NCI-H226 (cell line): ENCODE measurements at places on chromosomes 3 and 15.

DNA sequence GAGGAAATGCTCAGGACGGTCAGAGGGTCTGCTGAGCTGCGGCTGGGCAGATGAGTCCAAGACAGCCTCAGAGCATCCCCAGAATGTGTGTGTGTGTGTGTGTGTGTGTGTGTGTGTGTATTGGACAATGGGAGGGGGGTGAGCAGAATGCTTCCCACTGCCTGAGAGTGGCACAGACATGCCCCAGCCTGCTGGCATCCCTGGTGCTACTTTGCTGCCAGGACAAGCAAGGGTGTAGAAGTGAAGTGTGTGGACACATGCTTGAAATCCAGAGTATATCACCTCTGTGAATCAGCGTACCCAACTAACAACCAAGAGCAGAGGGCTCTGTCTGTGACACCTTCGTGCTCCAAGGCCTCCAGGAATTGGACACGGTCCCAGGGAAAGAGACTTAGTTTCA is 76.3 kb downstream of the SLC9A9 start:
- DNase-seq, result no peak

GRCh38 chr15:56241374-56242105 is 2.1 kb downstream of the RFX7 start:
- DNase-seq, result no peak

DNA sequence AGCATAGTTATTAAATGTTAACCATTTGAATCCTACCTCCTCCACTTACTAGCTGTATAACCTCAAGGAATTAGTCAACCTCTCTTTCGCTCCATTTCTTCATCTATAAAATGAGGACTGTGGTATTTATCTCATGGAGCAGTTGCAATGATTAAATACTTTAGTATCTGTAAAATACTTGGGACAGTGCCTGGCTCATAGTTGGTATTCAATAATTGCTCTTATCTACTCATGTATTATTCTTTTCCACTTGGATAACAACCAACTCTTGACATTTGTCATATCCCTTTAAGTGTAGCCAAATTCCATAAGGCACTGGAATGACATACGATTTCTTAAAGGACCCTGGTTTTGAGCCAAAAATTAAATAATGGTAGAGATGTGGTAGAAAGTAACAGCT is 72.0 kb downstream of the FSIP1 start:
- DNase-seq, result peak; percentile 22

- DNase-seq, result no peak
Observed at GRCh38 chr15:79027532-79028410, 62.8 kb downstream of the RASGRF1 start.

GRCh38 chr3:34394978-34395748 is 596.7 kb downstream of the PDCD6IP start:
- DNase-seq, result no peak

DNA sequence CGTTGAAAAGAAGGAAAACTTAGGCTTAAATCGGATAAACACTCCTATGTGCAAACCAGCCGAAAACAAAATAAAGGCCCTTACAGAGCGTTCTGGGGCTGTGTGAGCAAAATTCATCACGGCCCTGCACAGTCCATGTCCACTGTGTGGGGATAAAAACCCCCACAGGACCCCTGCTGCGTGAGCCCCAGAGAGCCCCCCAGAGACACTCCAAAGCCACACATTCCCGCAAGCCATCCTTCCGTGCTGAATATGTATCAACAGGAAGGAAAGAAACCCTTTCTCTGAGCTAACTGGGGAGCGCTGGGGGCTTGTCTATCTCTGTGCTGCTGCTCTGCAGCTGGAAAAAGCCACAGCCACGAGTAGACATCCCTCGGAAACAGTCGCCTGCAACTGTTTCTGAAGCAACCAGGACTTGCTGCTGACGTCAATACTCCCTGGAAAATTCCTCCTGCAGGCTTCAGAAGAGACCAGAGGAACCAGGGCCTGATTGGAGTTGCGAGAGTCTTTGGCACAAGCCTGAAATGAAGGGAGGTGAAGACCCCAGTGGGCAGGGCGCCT is 72.7 kb downstream of the NUP210 start:
- no peak for DNase-seq

DNA sequence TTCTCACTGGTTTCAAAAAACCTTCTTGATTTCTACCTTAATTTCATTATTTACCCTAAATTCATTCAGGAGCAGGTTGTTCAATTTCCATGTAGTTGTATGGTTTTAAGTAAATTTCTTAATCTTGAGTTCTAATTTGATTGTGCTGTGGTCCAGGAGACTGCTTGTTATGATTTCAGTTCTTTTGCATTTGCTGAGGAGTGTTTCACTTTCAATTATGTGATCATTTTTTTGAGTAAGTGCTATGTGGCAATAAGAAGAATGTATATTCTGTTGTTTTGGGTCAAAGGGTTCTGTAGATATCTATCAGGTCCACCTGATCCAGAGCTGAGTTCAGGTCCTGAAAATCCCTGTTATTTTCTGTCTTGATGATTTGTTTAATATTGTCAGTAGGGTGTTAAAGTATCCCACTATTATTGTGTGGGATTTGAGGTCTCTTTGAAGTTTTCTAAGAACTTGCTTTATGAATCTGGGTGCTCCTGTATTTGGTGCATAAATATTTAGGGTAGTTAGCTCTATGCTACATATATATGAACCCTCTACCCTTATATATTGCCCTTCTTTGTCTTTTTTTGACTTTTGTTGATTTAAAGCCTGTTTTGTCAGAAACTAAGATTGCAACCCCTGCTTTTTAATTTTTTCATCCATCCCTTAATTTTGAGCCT is 158.4 kb upstream of the TPRG1 start:
- DNase-seq, result no peak

- peak; percentile 20 for DNase-seq
Observed at GRCh38 chr3:87856126-87856525, 202.7 kb downstream of the CGGBP1 start.

DNA sequence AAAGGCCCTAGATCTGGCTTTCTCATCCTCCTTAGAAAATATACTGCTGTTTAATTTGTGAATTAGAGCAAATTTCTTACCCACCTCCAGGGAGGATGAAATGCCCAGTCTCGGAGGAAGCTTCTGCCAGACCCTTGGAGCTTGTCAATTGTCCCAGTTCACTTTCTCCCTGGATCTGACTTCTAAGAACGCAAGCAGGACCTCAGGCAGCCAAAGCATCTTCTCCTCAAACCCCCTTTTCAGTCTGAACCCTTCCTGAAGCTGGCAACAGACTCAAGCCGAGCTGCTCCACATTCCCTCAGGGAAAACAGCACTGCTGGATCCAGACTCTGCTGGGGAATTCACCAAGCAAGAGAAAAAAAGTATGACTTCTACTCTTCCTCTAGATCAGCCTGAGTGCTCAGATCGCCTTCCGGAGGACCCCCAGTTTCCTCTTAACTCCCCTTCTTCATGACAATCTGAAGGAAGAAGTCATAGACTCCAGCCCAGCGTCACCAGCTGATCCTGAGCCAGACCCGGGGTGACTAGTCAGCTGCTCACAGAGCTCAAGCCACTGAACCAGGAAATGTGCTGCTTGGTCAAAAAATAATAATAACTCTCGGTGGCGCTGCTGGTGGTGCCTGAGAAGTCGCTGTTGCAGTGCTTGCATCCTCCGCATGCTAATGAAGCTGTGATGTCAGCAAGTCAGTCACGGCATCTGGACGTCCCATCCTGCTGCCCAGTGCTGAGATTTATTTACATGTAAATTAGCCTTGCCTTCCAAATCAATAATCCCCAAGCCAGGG is at the start of gene PRICKLE2:
PRICKLE2 (minus strand) TSS at position 641 of the 785 bp plus-strand sequence. CDS start 26,539 bp downstream, outside the sequence.
- DNase-seq, result no peak

- DNase-seq, result no peak
Observed at GRCh38 chr3:47314056-47314764, 31.5 kb downstream of the KLHL18 start.

- DNase-seq, result no peak
Observed at GRCh38 chr15:66824424-66824823, 122.4 kb downstream of the SMAD6 start.

DNA sequence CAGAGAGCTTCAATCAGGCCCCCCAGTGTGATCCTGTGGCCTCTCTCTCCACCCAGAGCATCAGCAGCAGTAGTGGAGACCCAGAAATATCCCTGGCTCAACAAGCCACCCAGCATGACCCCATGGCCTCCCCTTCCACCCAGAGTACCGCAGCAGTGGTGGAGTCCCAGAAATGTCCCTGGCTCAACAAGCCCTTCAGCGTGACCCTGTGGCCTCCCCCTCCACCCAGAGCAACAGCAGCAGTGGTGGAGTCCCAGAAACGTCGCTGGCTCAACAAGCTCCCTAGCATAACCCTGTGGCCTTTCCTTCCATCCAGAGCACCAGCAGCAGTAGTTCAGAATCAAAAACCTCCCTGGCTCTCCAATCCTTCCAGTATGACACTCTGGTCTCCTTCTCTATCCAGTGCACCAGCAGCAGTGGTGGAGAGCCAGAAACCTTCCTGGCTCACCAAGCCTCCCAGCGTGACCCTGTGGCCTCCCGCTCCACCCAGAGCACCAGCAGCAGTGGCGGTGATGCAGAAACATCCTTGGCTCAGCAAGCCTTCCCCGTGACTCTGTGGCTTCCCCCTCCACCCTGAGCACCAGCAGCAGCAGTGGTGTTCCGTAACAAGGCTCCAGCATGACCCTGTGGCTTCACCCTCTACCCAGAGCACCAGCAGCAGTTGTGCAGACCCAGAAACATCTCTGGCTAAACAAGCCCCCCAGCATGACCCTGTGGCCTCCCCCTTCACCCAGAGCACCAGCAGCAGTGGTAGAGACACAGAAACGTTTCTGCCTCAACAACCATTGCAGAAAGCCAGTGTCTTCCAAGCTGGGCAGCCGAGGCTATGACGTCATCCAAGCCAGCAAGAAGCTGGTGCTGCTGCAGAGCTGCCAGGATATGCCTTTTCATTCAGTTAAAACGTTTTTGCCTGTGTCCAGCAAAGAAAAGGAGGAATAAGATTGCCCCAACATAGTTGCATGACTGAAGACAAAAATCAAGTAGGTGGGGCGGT is 61.3 kb upstream of the TAMM41 start:
- DNase-seq, result no peak

- DNase-seq, result no peak
Observed at GRCh38 chr3:123650101-123650500, 65.2 kb upstream of the HACD2 start.

DNA sequence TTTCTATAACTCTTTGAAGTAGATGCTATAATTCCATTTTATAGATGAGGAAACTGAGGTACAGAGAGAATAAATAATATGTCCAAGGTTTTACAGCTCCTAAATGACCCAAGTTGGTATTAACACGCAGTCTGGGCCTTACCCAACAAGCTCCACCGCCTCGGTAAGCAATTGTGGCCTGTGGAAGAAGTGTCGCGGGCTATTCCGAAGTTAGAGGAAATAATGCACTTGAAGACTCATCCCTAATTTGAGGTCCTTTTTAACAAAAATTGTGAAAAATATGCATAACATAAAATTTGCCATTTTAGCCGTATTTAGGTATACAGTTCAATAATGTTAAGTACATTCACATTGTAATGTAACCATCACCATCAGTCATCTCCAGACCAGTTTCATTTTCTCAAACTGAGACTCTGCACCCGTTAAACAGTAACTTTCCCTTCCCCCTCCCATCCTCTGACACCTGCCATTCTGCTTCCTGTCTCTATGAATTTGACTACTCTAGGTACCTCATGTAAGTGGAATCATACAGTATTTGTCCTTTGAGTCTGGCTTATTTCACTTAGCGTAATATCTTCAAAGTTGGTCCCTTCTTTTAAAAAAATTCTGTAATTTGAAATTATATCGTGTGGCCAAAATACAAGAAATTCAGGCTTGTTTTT is 18.2 kb downstream of the IDH3A start:
- no peak for DNase-seq

DNA sequence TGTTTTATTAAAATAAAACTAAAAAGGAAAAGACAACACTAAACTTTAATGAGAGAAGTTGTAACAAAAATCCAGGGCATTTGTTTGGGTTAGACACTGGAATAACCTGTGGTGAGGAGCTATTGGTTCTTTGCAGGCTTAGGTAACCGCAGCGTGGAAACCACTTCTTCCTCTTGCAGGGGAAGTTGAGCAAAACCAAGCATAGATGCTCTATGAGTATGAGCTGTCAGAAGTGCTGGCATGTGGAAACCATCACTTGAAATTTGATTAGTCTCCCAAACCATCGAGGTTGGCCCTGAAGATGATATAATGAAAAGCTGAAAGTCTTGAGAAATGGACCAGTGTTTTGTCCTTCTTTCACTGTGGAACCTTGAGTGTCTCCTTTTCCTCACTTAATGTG is 127.1 kb upstream of the RBMS3 start:
- no peak for DNase-seq

DNA sequence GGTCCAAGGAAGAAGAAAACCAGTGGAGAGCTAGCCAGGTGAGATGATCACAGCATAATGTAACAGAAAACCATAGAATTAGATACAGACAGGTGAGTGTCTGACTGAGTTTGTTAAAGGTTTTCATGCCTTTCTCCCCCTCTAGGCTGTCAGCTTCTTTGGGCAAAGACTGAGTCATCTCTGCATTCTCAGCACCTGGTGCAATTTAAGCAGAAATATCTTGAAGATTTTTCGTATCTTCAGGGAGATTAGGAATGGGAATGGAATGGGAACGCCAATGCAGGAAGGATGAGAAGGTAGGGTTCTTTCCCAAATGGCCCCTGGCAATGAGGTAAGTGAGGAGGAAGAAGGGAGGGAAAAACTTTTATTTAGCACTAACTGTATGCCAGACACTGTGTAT is 122.0 kb upstream of the SLC7A14 start:
- peak; percentile 68 for DNase-seq

- DNase-seq, result no peak
Observed at GRCh38 chr3:138463724-138464490, 29.5 kb downstream of the ESYT3 start.

DNA sequence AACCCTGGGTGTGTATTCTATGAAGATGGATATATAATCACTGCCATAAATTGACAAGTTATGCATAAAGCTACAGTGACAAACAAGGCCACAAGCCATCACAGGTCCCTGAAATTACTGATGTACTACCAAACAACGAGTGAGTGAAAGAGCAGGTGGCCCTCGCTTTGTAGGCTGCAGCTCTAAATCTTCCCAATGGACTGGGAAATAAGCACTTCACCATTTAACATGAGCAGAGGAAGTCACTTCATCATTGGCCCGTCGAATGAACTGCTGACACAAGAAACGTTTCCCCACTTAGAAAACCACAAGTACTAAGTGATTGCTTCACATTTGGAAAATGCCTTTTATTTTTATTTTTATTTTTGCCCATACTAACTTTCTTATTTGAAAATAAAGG is 218.0 kb downstream of the ZNF385D start:
- DNase-seq, result no peak

DNA sequence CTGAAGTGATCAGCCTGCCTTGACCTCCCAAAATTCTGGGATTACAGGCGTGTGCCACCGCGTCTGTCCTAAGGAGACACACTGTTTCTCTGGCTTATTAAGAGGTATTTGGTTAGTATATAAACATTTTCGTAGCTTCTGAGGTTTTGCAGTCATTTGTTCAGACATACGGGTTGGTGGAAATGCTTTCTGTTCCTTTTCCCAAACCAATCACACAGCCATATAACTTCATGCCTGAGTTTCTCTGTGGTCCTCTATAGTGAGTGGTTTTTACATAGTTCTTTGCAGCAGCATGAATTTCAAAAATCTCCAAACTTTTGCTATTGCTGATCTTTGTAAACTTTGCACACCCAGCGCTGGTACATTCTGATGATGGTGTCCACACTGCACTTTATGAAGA is 100.5 kb downstream of the AKAP13 start:
- no peak for DNase-seq

GRCh38 chr15:54810031-54810430 is 386.7 kb downstream of the RSL24D1 start:
- no peak for DNase-seq

- peak; percentile 37 for DNase-seq
Observed at GRCh38 chr3:136547293-136547692, 204.9 kb downstream of the STAG1 start.

- DNase-seq, result no peak
Observed at GRCh38 chr3:71902258-71903111, 117.5 kb upstream of the PROK2 start.

GRCh38 chr15:57045741-57046382 is 127.4 kb downstream of the TCF12 start:
- no peak for DNase-seq
